Stimulated activated CD4-positive, alpha-beta T cell treated with anti-CD3 and anti-CD28 coated beads, Interleukin-2, amount 100 ng/mL, for 48 hours (primary cell): ENCODE measurements at places on chromosomes 13 and 19.

DNA sequence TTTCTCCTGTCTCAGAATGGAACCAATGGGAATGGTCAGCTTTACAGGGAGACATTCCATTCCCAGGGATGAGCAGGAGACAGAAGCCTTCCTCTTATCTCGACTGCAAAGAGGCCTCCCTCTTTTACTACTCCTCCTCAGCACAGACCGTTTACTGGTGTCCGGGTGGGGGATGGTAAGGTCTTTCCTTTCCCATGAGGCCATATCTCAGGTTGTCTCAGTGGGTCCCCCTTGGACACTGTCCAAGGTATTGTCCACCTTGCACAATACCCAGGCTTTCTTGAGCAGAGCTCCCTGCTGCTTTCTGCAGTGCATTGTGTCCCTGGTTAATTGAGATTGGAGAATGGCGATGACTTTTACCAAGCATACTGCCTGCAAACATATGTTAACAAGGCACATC, 7.5 kb upstream of the ZNF808 start:
- DNase-seq = no peak

GRCh38 chr13:40660692-40661091, 5.7 kb downstream of the FOXO1 start:
- no peak for DNase-seq

GRCh38 chr13:97108530-97108900, 113.6 kb upstream of the MBNL2 start:
- DNase-seq = no peak

DNA sequence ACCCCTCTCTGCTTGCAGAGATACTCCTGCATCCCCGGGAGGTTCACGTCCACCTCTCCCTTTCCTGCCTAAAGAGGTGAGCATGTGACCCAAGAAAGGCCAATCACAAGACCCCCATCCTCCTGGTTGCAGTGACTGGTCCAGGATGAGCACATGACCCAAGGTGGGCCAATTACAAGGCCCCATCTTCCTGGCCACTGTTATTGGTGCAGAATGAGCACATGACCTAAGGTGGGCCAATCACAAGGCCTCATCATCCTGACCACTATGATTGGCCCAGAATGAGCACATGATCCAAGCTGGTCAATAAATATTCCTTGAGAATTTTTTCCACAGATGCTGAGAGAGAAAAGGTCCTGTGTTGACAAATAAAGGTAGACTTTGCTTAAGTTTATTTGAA, 350.7 kb downstream of the EFNB2 start:
- no peak for DNase-seq

DNA sequence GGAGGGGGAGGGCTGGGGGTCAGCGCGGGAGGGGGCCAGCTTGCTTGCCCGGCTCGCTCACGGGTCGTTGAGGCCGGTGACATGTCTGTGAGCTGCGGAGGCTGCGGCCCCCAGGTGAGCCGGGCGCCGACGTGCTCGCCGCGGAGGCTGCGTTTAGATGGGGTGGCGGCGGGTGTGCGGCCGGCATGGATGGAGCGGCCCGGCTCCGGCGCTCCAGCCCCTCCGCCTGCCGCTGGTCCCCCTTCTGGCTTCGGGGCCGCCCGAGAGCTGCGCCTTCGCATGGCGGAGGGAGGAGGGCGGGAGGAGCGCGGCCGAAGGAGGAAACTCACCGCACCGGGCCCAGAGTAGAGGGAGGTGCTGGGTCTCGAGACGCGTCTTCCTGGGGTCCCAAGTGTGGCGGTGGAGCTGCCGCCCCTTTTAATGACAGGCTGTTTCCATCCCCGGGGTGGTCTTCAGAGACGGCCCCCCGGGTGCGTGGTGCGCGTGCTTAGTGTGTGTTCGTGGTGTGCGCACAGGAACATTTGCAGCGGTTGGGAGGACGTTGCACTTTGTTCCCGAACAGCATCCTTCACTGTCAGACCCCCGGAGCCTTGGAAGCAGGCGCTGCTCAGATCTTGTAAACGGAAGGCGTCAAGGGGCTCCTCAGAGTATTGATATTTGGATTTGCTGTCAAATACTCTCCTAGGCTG, at the start of gene AKAP11:
TSS of gene AKAP11 (plus strand) at position 38 of the 689 bp plus-strand sequence. CDS start 14,197 bp downstream, outside the sequence.
- peak; percentile 49 for DNase-seq

DNA sequence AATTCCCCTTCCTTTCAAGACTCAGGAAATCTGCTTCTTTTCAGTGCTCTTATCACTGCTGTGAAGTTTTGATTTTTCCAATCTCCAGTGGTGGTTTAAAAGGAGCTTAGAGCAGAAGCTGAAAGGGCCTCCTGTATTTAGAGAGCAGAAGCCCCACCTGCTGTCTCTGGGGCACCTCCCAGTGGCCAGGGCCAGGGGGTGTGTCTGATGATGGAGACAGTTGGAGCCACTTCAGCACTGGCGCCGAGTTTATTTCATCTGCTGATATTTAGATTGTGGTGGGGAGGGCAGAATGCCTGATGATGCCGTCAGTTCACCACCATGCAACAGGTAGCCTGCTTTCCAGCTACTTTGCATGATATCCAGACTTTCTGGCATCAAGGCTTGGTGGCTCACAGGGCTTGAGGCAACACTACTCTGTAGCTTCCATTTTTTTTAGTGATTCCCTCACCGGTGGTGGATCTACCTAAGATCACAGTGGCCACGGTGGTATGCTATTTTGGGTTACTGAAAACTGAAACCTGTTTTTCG, 371.9 kb downstream of the KCNRG start:
- no peak for DNase-seq

- peak; percentile 75 for DNase-seq
Measured at GRCh38 chr19:19540064-19540714, 2.1 kb downstream of the CILP2 start.

- DNase-seq = no peak
Measured at GRCh38 chr19:23957660-23958281, 43.1 kb downstream of the ZNF726 start.

- DNase-seq = no peak
Measured at GRCh38 chr13:34207334-34207733, 389.4 kb downstream of the RFC3 start.

GRCh38 chr13:109779074-109779473, 7.3 kb downstream of the IRS2 start:
- no peak for DNase-seq

DNA sequence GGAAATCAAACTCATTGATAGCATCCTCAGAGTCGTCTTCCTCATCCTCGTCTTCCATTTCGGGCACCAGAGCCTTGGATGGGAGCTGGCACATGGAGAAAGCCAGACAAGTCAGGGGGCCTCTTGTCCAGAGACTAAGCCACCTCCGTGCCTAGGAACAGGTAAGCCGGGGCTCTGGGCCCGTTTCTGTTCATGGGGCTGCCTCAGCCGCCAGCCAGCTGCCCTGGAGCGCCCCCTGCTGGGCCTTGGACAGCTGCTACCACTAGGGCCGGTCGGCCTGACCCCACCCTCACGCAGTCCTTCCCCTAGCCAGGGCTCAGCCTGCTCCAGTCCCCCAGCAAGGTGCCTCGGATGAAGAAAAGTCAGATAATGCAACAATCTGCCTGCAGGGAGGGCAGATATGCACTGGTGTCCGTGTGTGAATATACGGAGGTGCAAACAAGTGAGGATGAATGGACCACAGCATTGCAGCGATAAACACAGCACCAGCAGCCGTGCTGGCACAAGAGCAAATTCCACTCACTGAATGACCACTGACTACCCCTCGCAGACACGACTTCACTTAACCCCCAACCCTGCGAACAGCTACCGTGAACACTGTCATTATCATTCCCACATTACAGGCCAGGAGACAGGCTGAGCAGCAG, 11.9 kb upstream of the PRKD2 start:
- DNase-seq = peak; percentile 86

GRCh38 chr13:25171517-25172302, at the start of gene AMER2:
TSS of gene AMER2 (minus strand) at chr13:25172288. CDS start at chr13:25171619, 669 bp downstream.
- DNase-seq = no peak

DNA sequence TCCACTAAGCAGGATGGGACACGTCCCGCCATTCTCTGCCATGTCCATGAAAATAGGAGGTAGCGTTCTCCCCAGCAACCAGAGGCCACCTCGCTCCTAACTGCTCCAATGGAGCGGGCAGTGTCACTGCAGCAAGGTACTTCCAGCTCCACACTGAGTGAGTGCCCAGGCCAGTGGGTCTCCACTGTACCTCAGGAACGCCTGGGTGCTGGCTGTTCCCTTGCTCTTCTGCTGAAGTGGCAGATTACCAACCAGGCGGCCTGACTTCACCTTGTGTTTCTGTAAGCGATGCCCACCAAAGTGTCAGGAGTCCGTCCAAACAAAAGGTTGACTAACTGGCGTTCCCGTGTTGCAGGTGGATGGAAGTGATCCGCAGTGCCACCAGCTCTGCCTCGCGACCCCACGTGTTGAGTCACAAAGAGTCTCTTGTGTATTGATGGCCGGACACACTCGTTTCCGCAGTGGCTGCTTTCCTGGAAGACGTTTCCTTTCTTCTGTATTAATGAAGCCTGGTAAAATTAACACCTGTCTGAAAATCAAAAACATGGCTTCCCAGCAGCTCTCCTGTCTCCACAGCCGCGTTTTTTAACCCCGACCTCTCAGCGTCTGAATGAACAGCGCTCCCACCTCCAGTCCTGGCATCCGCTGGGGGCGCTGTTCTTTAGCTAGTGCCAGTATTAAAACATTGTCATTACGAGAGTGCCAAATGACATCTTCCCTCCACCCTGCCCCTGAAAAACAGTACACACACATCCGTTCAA, 128.8 kb downstream of the STK24 start:
- DNase-seq = no peak

DNA sequence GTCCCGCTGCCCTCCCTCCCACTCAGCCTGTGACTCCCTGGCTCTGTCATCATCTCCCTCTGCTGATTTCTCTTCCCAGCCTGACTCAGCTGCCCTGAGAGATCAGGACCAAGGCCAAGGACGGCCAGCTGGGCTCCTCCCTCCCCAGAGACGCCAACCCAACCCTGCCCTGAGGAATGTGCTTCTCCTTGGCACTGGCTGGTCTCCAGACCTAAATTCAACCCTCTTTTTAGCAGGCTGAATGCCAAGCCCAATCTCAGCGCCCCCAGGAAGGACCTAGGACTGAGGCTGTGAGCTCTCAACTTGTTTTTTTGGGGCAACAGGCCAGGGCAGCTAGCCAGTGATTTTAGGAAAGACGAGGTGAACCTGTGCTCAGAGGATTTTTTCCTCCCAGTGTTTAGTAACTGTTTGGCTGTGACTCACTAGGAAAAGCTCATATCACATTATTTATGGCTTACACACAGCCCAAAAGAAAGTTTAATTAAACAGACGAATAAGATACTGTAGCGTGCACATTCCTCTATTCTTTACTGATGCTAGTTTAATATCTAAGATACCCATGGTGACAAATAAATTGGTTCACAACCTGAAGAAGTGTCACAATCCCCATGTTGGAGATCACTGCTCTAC, 7.4 kb upstream of the IGFL1 start:
- DNase-seq = no peak

DNA sequence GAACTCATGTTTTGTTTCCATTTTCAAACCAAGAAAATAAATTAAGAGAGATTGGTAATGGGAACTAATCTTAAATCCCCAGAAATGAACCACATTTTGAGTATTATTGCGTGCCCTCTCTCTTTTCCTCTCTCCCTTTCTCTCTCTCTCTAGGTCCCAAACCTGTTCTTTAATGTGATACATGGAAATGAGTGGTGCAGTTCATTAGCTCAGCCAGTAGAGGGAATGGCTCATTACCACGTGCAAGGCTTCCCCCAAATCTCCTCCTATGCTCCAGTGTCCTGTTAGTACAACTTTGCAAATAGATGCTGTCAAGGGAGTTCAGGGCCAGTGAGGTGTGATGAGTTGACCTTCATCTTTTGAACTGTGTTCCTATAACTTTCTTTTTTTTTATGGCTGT, 178.4 kb downstream of the FGF9 start:
- DNase-seq = no peak

GRCh38 chr13:39364947-39365468, 238.0 kb downstream of the LHFPL6 start:
- no peak for DNase-seq

DNA sequence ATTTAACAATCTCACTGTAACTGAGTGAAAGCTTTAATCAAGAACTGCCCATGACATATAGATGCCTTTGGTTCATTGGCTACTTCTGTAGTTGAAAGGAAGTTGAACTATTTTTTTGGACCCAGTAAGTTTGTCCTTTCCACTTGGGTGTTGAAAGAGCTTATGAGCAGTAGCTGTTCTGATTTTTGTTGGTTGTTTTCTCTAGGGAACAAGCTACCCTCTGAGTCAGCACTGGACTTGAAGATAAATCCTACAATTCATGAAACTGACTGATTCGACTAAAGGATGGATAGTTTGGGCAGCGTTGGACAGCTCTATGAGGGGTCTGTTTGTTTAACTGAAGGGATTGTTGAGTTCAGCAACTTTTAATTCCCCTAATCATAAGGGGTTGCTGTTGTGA, 101.0 kb downstream of the PAN3 start:
- DNase-seq = no peak

DNA sequence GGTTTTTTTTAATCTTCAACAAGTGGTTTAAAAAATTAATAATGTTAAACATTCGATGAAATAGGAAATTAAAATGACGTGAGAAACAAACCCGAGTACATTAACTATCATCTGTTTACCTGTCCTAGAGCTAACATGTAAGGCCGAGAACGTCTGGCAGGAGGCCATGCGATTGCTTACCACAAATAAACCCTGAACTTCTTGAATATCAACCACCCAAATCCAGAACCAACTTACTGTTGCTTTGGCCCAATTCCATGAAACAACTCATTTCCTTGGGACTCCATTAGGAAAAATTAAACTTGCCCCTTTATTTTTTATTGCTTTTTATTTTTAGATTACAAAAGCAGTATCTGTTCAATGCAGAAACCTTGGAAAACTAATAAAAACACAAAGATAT, 228.9 kb upstream of the IRS2 start:
- DNase-seq = no peak

DNA sequence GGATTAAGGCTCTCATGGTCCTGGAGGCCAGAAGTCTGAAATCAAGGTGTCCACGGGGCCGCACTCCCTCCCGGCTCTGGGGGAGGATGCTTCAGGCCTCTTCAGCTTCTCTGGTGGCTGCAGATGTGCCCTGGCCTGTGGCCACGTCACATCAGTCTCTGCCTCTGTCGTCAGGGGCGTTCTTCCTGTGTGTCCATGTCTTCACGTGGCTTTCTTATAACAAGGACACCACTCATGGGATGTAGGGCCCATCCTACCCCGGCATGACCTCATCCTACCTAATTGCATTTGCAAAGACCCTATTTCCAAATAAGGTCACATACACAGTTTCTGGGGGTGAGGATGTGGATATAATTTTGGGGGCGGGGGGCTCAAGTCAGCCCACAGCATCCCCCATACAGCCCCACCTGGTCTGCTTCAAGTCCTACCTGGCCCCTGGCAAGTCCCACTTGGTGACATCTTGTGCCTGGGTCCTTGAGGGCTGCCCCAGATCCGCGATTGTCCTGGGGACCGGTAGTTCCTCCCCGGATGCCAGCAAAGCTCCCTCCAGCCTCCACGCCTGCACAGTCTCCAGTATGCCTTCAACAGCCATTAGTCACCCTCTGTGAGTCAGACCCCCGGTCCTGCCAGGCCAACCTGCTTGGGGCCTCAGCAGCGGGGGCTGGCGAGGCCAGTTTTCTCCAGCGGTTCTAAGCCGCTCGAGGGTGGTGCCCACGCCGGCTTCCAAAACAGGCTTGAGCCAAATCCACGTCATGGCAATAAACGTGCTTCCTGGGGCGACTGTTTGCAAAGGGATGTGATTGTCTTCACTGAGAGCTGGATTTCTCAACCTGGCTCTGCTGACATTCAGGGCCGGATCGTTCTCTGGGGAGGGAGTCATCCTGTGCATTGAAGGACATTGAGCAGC, 32.2 kb downstream of the MYO9B start:
- DNase-seq = no peak
